ENCODE measurements at places on chromosomes 5 and 9.

DNA sequence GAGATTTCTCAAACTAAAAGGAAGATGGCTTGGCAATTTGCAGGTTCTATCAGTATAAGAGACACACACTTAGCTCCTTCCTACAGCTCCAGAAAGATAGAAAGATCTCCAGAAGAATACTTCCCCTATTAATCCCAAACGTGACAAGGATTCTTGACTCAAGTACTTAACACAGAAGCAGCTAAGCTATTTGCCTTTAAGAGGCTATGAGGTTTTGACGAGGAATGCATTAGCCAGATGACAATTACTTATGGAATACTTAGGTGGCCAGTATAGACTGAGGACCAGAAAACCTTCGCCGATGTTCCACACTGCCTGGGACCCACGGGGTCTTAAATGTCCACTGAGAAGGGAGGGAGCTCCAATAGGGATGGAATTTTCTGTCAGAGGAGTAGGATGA is 340.5 kb upstream of the KIF2A start:
- DNase-seq = no peak

- DNase-seq = no peak
Measured at GRCh38 chr5:44275908-44276307, 113.3 kb downstream of the FGF10 start.

DNA sequence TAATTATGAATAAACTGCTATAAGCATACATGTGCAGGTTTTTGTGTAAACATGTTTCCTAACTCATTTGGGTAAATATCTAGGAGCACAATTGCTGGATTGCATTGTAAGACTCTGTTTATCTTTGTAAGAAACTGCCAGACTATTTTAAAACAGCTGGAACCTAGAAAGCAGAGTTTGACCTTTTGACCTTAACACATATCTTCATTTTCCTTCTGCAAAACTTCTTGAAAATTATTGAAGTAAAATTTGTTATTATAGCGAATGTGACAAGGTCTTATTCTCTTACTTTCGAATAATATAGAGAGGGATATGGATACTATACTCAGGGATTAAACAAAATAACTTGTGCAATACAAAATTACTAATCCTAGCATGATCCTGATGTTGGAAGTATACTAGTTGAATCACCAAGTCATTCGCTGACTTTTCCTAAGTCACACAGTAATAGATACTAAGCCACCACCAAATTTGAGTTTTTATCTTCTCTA is 3.2 kb upstream of the ANXA1 start:
- DNase-seq = no peak

- DNase-seq = no peak
Measured at GRCh38 chr5:143514616-143515335, 111.3 kb upstream of the NR3C1 start.

DNA sequence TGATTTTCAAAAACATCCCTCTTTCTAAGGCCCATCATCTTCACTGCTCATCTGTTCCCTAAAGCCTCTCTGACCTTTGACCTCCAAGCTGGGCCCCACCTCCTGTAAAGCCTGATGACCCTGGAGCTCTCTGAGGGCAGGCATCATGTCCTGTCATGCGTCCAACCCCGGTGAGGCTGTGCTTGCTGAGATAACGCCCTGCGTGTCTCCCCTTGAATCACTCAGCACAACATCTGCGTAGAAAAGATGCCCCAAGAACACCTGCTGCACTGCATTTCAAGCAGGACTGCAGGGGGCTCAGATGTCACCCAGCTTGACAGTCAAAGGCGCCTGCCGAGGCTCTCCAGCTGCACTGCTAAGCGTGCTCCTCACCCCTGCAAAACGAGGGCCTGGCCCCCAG is 78.0 kb downstream of the OTULIN start:
- DNase-seq = no peak

- no peak for DNase-seq
Measured at GRCh38 chr5:130050585-130050984, 146.3 kb downstream of the CHSY3 start.

DNA sequence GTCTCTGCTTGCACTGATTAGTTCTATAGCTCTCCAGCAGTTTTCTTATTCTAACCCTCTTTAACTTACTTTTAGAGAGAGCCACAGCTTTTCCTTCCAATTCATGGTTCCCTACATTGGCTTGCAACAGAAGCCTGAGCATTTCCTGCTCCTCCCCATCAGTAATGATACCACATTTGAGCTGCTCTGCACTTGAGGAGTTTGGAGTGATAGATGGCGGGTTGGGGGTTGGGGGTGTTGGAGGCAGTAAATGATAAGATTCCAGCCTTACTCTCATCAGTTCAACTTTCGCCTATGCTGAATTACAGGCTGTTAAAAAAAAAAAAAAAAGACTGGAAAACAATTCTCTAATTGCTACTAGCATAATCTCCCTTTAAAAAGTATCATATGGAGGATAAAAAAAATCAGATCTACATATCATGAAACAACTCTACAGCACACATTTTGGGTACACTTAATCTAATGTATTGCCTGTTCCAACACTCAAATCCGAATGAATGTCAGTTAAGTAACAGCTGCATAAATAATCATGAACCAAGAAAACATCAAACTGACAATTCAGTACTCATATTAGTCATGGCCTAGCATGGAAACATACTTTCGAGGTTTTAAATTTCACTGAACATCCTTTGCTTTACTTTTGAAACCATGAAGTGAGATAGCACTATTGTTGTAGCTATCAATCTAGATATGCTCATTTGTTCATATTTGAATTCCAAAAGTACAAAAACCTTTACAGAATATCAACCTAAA is 224.7 kb downstream of the NFIB start:
- DNase-seq = no peak

DNA sequence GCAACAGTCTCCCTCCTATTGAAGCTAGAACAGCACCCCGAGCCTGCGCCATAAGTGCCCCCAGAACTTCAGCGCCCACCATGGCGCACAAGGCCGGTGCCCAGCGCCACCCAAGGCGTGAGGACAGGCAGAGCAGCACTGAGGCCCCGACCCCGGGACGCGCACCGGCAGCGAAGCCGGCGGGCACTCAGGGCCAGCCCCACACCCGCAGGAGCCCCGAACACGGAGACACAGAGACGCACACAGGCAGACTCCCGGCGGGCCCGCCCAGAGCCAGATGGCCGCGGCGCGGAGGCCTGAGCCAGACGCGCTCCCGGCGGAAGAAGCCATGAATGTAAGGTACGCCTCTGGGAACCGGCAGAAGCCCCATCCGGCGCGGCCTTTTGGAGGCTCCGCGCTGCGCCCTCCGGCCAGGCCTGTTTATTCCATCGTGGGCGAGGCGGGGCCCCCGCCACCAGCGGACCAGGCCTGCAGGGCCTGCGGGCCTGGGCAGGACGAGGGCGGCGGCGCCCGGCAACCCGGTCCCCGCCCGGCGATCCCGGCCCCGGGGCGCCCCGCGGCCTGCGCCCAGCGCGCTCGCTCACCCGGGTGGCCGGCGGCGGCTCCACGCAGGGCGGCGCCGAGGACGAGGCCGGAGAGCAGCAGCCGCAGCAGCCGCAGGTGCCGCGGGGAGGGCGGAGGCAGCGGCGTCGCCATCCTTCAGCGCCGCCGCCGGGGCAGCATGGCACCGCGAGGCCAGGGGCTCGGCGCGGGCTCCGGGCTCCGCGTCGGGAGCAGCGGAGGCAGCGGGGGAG is 486 bp downstream of the NPDC1 start:
- no peak for DNase-seq

- DNase-seq = no peak
Measured at GRCh38 chr5:96566833-96567587, 95.2 kb upstream of the CAST start.

- peak; percentile 90 for DNase-seq
Measured at GRCh38 chr5:179023528-179024189, at the start of gene ZNF879. Gene ZNF879 (plus strand): TSS chr5:179023804. CDS start chr5:179025005, 1,201 bp downstream.

DNA sequence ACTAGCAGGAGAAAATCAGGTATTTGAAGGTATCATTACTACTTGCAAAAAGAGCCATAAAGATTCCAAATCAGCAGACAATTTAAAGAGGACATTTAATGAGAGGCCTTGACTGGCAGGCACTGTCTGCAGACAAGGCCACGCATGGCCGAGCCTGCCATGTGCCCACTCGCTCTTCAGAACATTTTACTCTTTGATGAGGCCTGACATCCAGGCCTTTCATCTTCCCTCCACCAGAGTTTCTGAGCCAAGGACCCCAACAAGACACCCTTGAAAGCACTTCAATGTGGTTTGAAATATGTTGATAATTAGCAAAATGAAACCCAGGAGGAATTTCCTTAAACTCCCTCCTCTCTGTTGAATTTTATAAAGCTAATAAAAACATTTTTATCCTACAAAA is 16.4 kb downstream of the AK8 start:
- DNase-seq = no peak

DNA sequence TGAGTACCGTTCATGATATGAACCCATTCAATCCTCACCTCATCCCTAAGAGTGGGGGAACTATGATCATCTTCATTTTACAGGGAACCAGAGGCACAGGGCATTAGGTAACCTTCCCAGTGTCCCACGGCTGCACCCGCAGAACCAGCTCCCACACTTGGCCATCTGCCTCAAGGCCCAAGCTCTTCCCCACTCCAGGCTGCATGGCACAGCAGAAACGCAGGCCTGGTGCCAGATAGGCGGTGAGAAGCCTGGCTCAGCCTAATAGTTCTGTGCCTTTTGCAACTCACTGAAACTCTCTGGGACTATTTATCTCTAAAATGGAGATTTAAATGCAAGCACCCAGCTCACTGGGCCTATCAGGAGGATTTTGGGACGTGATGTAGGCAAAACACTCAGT is 90.8 kb upstream of the ZNF618 start:
- DNase-seq = no peak

DNA sequence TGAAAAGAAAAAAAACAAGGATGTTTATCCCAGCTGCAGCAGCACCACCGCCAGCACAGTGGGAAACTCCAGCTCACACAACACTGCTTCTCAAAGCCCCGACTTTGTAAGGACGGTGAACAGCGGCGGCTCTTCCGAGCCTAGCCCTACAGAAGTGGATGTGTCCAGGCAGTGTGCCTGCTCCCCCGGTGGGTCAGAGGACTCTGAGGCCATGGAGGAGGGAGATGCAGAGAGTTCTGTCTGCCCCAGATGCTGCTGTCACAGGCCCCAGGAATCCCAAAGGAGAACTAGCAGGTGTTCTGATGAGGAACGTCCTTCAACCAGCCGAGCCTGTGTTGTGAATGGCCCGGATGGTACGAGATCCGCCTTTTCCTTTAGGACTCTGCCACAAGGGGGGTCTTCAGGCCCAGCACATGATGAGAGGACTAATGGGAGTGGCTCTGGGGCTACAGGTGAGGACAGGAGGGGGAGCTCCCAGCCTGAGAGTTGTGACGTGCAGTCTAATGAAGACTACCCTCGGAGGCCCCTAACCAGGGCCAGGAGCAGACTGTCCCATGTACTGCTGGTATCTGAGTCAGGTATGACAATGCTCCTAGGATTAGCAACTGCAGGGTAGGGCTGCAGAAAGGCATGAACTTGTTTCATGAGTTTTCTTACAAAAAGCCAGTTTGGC is 43.7 kb downstream of the FBXO38 start:
- DNase-seq = no peak

- no peak for DNase-seq
Measured at GRCh38 chr5:1800472-1801221, 560 bp upstream of the NDUFS6 start.

- DNase-seq = no peak
Measured at GRCh38 chr9:24721621-24722020, 175.9 kb upstream of the IZUMO3 start.

- no peak for DNase-seq
Measured at GRCh38 chr5:5344606-5345005, 77.9 kb upstream of the ICE1 start.

- no peak for DNase-seq
Measured at GRCh38 chr5:179258922-179259730, 86.1 kb downstream of the ADAMTS2 start.

- DNase-seq = no peak
Measured at GRCh38 chr5:94788527-94788926, 170.1 kb downstream of the SLF1 start.

DNA sequence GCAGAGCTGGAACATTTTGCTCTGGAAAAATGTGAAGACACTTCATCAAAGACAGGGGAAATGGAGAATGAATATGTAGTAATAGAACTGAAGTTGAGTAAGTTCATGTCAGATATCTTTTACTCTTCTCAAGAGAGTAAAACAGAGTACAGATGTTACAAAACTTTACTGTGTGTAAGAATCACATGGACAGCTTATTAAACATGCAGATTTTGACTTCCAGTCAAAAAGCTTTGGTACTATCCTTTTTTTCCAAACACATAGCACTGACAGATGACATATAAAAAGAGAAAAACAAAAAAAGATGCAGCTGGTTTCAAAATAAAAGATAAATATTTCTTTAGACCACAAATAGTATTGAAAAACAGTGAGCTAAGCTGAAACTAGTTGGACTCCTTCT is 115.4 kb downstream of the FBN2 start:
- DNase-seq = no peak

- DNase-seq = no peak
Measured at GRCh38 chr5:59164041-59164830, 581.4 kb downstream of the RAB3C start.
